ENCODE measurements at places on chromosomes 4 and X.
A peak's percentile ranks its signal among the peaks of the same experiment; 100 is the strongest.

DNA sequence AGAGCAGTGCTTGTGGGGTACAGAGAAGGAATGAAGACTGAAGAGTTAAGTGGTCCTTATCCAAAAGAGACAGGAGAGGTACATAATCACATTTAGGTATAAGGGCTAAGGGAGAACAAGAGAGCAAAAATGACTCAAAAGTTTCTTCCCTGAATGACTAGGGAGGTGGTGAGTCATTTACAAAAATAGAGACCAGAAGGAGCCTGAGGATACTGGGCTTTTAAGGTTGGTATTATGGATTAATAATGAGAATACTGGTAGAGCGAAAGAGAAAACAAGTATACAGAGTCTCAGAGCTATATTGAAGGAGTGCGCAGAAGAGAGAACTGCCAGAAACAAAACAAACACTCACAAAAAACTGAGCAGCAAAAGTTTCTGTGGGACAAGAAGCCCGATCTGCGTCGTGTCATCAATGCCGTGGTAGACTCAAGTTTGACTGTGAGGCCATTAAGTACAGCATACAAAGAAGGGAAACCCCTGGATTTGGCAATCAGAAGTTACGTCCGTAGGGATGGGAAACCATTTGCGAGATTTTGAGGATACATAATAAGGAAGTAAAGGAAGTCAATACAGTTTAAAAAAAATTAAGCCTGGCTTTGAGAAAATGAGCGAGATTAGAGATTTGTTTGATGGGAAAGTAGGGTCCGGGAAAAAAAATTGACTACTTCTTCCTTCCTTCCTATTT is 129.1 kb upstream of the STIM2 start:
- DNase-seq = no peak

DNA sequence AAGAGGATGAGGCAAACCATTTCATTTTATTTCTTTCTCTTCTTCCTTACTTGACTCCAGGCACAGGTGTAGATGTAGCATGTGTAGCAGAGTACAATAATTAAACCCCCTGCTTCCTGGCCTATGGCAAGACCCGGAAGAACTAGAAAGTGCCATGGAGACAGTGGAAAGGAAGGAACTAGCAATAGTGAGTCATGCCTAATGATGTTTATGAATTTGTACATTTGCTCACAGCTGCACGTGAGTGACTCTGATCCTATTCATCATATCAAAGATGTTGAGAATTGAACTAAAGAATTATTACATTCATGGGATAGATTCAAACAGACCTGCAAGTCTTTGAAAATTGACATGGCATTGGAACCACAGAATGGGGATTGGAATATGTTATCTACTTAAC is 2233.9 kb upstream of the TENM3 start:
- DNase-seq = no peak

GRCh38 chr4:113447769-113448168 is 313.8 kb downstream of the CAMK2D start:
- no peak for DNase-seq

DNA sequence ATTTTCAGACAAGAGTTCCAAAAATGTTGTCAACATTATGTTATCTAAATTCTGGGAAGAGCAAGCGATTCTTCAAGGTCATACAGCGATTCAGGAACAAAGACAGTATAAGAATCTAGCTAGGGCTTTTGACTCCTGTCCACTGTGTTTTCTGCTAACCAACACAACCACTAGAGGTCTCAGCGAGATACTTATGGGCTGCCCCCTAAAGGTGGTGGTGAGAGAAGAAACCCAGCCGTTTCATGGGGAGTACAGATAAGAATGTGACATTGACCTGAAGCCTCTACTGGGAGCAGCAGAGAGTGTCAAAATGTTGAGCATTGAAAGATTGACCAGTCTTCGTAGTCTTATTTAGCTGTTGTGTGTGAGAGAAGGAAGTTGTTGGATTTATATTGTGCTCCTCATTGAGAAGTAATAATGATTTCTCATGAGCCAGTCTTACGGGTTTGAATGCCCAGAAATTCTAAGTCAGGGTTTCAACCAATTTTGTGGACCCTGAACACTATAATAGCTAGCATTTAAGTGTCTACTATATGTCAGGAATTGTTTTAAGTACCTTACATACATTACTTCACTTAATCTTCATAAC is 168.3 kb downstream of the SPRY1 start:
- no peak for DNase-seq

GRCh38 chr4:80141543-80141942 is 55.8 kb upstream of the PRDM8 start:
- no peak for DNase-seq

GRCh38 chrX:57607295-57608187 is 15.7 kb downstream of the ZXDB start:
- no peak for DNase-seq

GRCh38 chr4:130183766-130184165 is 1087.8 kb downstream of the C4orf33 start:
- no peak for DNase-seq

- peak; percentile 65 for DNase-seq
Observed at GRCh38 chrX:77910108-77910840, at the start of gene ATP7A. TSS of gene ATP7A (plus strand) at chrX:77910693. CDS start at chrX:77971642, 60,949 bp downstream.

DNA sequence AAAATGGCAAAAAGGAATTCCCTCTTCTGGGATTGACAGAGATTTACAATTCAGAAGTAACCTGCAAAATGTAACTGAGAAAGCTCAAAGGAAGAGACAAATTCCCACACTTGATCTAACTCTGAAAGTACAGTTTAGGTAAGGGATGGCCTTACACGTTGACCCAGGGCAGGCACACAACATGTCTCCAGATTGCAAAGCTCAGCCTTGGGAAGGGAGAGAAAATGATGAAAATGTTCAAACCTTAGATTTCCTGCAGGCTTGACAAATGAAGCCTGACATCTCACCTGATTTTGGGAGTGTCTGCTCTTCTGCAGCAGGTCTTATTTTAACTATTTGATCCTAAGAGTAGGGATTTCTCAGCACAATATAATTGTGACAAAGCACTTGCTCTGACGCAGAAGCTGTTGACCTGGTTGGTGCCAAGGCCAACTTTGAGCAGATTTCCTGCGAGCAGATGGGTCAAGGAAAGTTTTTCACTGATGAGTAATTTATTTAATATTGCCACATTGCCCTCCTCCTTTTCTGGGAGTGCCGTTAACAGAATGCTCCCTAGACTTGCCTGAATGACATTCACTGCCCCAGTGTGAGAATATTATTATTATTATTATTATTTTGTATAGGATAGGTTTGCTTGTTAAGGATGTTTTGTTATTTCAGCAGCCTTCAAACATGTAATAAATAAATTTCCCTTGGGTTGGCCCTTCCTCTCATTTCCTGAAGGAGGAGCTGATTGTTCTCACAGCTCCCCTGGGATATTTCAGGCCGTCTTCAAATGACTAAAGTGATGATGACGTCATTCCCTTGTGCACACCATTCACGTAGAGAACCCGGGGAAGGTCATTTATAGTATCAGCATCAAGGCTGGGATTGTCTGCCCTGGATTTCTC is 157.1 kb downstream of the VEGFC start:
- DNase-seq = no peak

DNA sequence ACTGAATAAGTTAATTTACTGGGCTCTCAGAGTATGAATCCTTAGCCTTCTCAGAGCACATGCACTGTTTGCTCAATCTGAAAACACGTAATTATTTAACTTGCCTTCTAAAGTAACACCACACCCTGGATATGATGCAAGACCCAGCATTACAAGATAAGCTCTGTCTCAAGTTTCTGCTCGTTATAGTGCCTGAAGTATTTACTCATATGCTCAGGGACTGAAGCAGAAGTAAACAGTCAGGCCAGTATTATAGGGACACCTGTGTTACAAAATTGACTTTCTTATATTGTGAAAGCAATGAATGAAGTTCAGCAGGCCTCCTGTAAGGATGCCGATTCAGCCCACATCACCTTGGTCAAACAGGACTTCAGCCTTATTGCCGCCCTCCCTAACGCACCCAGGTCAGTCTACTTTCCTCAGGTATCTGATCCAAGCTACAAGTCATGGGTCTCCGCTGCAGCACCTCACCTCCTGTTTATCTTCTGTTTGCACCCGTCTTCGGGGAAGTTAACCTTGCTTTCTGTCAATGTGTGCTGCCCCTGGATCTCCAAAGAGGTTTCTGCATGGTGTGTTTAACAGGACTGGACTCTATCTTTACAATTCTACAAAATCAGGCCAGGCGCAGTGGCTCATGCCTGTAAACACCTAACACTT is 42.8 kb upstream of the KLF3 start:
- DNase-seq = no peak

DNA sequence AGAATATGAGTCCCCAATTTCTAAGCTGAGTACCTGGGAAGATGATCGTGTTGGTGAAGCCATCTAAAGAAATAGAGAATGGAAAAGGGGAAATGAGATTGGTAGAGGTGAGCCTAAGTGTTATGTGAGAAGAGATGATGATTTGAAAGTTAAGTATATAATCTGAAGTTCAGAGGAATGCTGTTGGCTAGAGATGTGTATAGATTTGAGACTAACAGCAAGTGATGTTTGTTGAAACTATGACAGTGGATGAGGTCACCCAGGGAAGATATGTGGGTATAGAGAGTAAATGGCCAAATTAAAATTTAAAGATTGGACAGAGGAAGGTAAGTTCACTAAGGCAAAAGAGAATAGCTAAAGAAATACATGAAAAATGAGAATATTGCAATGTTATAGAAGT is 324.2 kb downstream of the MAPK10 start:
- no peak for DNase-seq

DNA sequence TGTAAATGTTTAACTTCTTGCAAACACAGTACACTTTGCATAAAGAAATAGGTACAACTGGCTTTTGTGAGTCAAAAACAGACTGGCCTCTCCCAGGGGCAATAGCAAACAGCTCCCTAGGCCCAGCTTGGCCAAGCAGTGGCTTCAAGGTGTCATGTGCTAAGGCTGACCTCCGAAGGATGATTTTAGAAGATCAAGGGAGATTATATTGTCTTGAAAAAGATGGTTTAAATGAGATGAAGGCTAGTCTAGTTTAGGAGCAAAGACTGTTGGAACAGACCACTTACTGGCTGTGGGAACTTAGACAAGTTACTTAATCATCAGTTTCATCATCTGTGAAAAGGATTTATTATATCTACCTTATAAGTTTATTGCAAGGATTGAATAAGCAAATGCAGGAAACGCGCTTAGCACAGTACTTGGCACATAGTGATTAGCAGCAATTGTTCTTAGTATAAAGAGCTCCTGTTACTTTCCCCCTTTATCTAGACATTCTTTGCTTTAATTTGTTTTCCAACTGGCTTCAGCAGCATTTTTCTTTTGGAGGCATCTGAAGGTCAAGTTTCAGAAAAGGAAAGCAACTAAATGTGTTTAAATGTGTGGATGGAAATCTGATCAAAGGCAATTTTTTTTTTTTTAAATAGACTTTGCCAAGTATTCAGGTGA is 17.2 kb downstream of the ANXA3 start:
- DNase-seq = no peak

DNA sequence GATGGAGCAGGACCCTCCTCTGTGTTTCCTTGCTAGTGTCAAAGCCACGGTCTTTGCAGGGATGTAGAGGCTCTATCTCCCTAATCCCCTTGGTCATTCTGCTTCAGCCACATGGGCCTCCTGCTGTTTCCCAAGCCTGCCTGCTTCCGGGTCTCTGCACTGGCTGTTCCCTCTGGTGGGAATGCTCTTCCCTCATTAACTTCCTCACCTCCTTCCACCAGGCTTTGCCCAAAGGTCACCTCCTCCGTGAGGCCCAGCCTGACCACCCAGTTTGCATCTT is 56.6 kb downstream of the ABLIM2 start:
- DNase-seq = no peak

DNA sequence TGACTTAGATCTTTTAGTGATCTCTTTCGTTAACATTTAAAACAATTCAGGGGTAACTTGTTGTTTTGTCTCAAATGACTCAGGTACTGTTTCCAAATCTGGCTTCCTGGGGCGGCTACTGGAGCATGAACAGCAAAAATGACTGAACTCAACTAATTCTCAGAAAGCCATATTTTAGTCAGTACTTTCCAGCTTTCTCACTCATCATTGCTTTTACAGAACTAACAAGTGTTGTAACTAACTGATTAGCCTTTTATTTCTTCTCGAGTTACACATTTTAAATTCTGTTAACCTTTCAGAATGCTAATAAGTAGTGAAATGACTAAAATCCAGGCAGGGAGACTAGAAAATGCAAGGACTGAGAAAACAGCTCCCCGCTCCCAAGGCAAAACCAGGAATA is 55.3 kb downstream of the JADE3 start:
- DNase-seq = no peak

DNA sequence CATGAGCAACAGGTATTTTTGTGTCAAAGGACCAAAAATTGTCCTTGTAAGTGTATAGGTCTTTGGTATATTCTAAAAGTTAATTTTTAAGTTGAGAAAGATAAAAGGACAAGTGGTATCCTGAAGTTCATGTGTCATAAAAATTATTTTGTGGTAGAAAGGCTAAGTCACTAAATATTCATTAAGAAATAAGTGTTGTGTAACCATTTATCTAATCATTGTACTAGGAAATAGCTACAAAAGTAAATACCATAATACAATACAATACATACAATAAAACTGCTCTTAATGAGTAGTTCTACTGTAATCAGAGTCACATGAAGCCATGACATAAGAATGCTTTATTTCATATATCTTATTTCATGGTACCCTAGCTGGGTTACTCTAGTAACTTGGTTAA is 82.5 kb upstream of the ATOH1 start:
- DNase-seq = no peak

DNA sequence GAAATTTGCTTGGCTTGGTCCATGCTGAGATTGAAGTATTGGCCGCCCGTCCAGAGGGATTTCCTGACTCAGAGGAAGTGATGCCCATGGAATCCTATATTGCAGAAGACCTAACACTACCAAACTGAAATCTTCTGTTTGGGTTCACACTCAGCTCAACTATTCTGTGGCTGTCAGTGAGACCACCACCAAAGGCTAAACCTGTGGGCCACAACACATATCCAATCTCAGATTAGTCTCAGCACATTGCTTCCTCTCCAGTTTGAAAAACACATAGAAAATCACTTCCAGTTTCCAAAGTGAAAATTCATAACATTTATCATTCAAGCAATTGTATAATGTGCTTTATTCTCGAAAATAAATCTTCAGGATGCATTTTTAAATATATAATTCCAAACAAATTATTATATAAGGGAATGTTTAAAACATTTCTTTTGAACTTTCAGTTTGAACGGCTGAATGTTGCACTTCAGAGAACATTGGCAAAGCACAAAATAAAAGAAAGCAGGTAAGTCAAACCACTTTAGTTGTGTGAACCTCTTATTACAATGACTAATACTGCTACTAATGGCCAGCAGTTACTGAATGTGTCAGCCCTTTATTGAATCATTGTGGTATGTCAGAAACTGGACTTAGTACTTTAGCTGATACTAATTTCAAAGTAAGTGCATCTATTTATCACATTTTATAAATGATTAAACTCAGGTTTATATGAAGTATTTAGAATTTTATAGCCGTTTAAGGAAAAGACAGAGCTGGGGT is 37.0 kb downstream of the GUCY1A1 start:
- DNase-seq = no peak

- DNase-seq = no peak
Observed at GRCh38 chrX:6460893-6461490, 73.9 kb downstream of the VCX3A start.

DNA sequence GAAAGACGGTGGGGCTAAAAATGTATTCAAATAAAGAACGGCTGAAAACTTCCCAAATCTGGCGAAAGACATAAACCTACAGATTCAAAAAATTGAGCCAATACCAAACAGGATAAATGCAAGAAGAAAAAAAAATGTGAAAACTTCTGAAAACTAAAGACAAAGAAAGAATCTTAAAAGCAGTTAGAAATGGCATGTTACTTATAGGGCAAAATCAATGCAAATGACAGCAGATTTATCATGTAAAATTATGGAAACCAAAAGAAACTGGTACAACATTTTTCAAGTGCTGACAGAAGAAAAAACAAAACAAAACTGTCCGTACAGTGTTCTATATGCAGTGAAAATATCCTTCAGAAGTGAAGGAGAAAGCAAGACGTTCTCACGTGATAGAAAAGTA is 239.0 kb downstream of the PDGFC start:
- DNase-seq = no peak
